ENCODE measurements at places on chromosomes 12 and 14. TPM values are rescaled to one million over a fixed set of nuclear protein-coding genes. Genes with fewer than 3 reads are reported as not detected.

GRCh38 chr12:24752763-24753462 is 196.0 kb downstream of the BCAT1 start:
- DNase-seq: no peak

GRCh38 chr12:20950248-20950647 is 139.7 kb downstream of the SLCO1B3 start:
- DNase-seq: no peak

DNA sequence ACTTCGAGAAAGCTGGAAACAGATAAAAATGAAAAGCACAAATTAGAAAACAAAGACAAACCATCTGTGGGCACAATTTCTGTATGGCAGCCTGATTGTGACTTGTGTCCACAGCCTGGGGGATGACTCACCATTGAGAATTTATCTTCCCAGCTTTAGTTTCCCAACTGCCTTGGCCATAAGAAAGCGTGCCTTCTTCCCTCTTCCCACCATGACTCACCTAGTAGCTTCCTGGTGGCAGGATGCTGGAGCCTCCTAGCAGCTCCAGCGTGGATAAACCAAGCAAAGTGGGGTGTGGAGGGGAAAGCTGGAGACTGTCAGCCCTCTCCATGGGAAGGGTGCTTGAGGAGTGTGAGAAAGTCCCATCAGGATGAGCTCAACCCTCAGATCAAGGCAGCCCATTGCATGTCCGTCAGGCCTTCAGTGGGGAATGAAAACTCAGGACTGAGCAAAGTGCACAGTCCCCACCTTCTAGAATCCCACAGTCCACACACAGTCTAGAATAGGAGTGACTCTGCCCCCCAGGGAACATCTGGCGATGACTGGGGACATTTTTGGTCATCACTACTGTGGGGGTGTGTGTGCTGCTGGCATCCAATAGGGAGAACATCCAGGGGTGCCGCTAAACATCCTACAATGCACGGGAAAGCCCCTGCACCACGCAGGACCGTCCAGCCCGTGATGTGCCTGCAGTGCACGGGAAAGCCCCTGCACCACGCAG is 22.4 kb upstream of the SERPINA6 start:
- DNase-seq: no peak

- DNase-seq: no peak
Observed at GRCh38 chr12:95877622-95878021, 18.9 kb downstream of the SNRPF start.

DNA sequence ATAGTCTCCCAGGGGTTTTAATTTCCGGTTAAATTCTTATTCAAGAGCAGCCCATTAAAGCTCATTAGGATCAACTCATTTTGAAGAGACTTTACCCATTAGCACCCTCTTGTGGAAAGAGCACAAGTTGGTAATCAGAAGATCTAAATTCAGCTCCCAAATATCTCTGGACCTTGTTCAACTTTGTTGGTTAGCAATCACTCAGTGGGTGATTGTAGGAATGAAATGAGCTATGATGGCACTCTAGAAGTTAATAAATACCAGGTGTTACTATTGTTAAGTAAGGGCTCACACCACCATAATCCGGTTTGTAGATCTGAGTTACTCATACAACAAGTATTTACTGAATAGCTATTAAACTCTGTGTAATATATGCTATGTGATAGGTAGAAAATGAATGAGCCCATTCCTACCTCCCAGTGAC is 42.9 kb downstream of the TRIP11 start:
- DNase-seq: no peak

GRCh38 chr12:48572326-48572725 is 2.5 kb upstream of the LALBA start:
- DNase-seq: no peak

- DNase-seq: peak; percentile 60
Observed at GRCh38 chr12:111426344-111427185, 20.8 kb downstream of the SH2B3 start.

DNA sequence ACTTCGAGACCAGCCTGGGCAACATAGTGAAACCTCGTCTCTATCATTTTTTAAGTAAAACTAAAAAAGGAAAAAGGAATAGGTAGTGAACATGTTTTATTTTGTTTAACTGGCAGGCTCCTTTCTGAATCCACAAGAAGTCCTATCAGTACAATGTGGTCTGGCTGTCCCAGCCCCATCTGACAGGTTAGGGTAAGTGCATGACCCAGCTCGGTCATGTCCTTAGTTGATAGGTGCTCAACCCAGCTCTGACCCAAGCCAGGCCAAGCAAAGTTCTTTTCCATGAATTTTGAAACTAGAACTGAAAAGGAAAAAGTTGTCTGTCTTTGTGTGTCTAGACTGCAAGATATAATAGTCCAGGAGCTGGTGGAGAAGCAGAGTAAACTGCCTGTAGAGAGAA is 4.7 kb upstream of the NRDE2 start:
- no peak for DNase-seq

- DNase-seq: no peak
Observed at GRCh38 chr12:5587711-5588121, 155.8 kb downstream of the NTF3 start.

DNA sequence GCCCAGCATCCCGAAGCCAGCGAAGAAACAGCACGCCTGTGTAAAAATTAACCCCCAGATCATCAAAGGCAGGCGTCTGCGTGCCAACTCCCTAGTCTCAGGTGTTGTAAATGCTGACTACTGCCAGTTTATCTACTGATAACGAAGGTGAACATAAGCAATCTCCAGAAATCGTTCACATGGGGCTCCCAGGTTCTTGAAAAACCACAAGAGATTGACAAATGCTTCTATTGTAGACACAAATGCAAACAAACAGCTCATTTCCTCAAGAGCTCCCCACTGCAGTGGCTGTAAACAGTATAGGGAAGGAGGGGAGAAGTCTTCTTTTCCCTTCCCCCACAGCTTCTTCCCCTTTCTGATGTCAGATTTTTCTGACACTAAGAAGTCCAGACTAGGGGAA is 5.3 kb upstream of the PLEKHG3 start:
- DNase-seq: no peak

- DNase-seq: no peak
Observed at GRCh38 chr14:64217834-64218233, 76.3 kb downstream of the ESR2 start.

KLRD1 gene
- total RNA-seq: 60.0 TPM

Measured in activated CD8-positive, alpha-beta memory T cell treated with anti-CD3 and anti-CD28 coated beads, Interleukin-2, amount 10 ng/mL, durations not matched to agents 7 days and 5 days (primary cell).